BE2C (cell line): ENCODE measurements at places on chromosomes 4 and X.

GRCh38 chr4:177052211-177052934 lies 257.3 kb upstream of the NEIL3 start:
- DNase-seq: no peak

DNA sequence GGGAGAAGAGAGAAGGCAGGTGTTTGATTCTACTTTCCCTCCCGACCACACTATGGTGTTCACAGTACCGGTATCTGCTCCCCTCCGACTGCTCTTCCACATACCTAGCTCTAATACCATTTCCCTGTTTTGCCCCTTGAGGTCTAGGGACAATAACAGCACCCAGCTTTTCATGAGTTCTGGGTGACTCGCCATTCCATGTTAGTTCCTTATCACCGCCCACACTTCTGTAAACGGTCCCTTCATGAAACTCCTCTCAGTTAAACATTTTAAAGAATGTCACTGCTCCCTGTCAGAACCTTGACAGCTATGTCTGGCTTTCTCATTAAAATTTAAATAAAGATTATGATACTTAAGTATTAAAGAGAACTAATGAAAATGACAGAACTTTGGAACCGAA lies 136.7 kb downstream of the ADAMTS3 start:
- DNase-seq: no peak

DNA sequence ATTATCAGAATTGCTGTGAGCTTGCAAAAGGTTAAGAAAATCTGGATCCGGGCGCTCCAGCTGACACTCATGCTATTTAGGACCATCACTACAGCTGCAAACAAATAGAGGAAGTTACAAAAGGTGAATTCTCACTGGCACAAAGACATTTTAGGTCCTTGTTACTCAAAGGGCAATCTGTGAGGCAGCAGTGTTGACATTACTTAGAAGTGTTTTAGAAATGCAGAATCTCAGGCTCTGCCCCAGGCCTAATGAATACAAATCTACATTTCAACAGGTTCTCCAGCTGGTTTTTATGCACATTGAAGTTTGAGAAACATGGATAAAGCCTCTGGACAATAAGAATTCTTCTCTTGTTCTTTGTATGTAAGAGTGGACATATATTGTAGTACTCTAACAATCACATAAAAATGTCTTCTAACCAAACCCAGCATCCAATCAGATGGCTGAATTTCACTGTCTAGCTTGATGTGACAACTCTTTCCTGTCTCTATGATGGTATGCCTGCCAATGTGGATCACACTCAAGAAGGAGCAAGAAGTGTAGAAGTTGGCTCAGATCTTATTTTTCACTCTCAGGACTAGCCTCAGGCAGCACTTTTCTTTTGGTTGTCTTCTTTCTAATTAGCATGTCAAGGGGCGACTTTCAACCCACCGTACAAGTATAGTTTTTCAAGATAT lies 18.8 kb downstream of the SLC7A11 start:
- DNase-seq: no peak

GRCh38 chr4:87089368-87089767 lies 131.1 kb downstream of the KLHL8 start:
- no peak for DNase-seq

GRCh38 chr4:25970226-25970675 lies 56.2 kb downstream of the SMIM20 start:
- no peak for DNase-seq

DNA sequence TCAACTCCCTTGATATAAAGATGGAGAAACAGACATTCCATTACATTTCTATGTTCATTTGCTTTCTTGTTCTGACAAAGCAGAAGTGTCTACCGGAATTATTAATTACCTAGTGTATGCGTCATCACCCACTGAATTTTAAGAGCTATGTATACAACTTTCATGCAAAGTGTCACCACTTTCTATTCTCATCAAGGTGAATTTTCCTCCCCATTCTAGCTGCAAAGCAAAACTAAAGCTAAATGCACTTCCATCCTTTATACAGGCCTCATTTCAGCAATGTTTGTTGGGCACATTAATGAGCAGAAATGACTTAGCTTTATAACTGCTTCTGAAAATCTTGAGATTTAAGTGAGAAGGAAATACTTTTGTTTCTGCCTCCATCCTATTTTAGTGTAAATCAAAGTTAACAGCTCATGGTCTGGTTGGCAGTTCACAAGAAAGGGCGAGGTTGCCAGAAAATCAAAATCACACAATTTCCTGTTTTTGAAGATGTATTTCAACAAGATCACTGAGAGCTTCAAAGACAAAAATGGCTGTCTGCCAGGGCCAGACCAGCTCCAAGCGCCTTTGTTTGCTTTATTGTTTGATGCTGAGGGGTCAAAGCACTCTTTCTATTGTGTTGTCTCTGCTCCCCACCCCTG lies 7.2 kb upstream of the FAM9C start:
- DNase-seq: no peak

DNA sequence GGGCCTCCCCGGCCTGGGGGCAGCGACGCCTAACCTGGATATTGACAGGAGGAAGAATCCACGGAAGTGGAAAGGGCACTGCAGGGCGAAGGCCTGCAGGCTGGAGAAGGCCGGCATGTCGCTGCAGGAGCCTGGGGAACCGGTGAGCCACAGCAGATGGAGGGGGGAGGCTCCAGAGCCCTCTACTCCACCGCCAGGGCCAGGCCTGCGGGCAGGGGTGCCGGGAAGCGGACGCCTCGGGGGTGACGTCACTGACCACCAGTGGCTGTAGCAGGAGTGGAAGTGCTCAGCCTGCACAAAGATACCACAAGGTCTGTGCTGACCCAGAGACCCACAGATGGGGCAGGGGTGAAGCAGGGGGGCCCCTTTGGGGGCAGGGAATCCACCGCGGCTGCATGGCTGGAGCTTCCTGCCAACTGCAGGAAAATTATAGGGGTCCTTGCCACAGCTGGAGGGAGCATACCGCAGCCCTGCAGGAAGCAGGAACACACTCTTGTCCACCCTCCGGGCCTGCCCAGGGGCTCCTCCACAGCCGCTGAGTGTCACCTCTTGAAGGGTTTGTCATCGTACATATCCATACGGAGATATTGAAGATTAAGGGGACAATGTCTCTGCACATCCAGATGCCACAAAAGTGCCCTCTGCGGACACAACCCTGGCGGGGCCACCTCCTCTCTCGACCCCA lies 7.6 kb upstream of the HTRA3 start:
- DNase-seq: no peak

DNA sequence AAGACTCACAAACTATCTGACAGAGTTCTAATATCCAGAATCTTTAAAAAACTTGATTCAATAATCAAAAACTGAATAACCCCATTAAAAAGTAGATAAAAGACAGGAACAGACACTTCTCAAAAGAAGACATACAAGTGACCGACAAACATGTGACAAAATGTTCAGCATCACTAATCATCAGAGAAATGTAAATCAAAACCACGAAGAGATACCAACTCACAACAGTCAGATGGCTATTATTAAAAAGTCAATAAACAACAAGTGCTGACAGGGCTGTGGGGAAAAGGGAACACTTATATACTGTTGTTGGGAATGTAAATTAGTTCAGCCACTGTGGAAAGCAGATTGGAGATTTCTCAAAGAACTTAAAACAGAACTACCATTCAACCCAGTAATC lies 138.1 kb upstream of the RASGEF1B start:
- no peak for DNase-seq

DNA sequence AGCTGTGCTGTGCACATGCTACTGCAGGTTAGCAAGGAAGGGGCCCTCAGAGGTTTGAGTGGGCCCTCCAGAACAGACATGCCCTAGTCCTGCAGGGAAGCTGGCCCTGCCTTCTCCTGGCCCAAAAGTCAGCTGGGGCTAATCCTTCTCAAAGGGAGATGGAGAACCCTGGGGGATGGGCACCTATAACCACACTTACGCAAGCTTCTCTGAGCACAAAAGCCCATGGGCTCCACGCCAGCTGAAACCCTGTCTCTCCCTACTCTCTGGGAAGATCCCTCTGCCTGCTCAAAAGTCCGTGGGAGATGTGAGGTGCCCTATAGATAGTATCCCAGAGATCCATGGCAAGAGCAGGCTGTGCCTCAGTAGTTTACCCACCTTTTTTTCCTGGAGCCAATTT lies 58.9 kb upstream of the DKK2 start:
- DNase-seq: no peak
